ENCODE measurements at places on chromosomes 4 and X.
A peak's percentile ranks its signal among the peaks of the same experiment; 100 is the strongest.

DNA sequence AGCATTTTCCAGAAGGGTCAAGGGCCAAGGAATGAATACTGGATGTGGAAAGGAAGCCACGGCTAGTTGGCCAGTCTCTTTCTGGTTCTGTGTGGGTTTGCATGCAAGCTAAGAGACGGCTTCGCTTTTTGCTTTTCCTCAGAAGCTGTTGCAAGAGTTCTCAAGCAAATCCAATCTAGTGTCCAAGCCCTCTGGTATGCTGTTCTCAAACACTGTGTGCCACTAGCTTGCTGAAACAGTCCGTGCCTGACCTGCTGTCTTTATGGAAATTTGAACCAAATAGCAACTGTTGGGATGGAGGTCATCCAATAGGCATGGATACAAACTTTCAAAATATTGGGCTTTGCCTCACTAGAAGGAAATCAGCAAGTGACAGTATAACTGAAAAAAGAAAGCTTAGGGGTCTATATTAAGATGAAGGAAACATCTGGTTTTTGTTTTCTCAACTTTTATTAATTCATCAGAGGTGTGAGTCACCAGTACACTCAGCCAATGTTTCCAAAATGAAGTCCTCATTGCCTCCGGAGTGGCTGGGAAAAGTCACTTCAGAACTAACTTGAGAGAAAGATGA is 70.5 kb downstream of the SLC9A6 start:
- no peak for DNase-seq

DNA sequence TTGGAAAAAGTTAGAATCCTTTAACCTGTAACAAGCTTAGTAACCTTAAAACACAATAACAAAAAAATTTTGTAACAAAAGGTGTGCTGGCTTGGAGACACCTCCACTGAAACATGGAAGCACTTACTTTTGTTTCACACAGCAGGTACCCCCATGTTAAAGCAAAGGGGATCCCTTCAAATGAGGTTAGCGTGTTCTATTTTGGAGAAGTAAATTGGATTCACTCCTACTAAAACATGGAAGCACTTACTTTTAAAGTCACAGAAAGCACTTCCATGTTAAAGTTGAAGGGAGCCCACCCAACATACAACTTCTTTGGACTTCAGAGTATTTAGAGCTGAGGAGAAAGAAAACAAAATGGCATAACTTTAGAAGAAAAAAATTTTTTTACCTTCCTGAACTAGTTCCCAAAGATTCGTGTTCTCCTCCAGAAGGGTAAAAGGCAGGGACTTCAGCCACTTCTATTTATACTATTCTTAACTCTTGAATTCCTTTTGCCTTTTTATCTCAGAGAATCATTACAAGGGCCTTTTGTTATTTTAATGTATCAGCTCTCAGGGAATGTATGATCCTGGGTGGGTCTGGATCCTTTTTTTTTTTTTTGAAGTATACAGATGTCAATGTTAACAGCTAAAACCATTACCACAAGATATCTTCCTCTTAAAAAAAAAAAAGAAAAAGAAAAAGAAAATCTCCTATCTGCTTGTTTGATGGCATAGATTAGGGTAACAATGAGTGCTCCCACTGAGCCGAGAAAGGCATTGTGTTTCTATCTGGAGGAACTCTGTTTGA is 11.5 kb downstream of the LARP7 start:
- DNase-seq, result no peak

- DNase-seq, result peak; percentile 65
Measured at GRCh38 chr4:141638230-141638629, 1.8 kb downstream of the IL15 start.

GRCh38 chrX:111095974-111096895 is at the start of gene PAK3:
Gene PAK3 (plus strand): TSS chrX:111096191. CDS start chrX:111123104, 26,913 bp downstream.
- no peak for DNase-seq

DNA sequence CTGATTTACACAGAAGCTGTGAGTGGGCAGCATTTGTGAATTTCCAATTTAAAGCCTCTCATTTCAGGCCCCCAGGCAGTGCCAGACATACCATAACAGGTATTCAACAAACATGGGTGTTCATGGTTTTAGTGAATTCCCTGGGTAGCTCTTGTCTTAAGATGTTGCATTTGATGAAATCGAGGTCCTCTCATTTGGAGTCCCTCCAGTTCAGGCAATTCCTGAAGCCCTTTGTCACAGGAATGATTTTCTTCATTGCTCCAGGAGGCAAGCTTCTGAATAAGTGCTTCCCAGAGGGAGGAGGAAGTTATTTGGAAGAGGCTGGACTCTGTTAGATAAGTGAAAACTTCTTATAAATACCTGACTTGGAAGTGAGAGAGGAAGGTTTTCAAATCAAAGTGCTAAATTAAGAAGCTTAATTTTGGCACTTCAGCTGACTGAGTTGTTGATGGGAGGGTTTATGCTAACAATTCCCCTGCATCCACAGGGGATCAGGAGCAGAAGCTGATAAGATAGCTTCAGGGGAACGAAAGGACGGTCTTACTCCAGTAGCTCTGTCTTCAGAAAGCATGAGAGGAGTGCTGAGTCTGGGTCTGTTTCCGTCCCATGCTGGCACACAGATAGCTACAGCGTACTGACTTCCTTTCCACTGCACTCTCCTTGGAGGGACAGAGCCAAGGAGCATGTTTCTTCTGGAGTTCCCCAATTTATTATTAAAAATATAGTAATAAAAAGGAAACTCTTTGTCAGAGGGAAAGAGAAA is 543.1 kb downstream of the GBA3 start:
- DNase-seq, result no peak

DNA sequence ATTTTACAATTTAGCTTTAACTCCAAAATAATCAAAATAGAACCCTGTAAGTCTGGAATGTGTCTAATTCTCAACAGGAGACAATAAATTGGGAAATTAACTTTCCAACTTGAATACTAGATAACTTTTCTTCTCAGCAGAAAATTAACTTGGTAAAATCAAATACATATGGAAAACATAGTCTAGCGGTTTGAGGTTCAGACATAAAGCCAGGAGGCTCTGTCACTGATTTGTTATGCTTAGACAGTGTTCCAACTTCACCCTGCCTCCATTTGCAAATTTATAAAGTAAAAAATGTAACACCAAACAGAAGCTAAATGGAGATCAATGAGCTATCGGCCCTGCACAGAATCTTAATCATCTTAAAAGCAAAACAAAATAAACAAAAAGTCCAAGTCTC is 46.3 kb downstream of the TBCK start:
- DNase-seq, result no peak

All from OCI-M1 (cell line).